SK-N-SH treated with all-trans-retinoic acid at 6 μM for 48 hours (cell line): ENCODE measurements at places on chromosomes 12 and 14.

GRCh38 chr12:132458846-132459641 lies 30.9 kb upstream of the FBRSL1 start:
- no peak for ATAC-seq

- ATAC-seq: peak; percentile 66
Observed at GRCh38 chr12:109625131-109625559, 51.6 kb downstream of the MVK start.

DNA sequence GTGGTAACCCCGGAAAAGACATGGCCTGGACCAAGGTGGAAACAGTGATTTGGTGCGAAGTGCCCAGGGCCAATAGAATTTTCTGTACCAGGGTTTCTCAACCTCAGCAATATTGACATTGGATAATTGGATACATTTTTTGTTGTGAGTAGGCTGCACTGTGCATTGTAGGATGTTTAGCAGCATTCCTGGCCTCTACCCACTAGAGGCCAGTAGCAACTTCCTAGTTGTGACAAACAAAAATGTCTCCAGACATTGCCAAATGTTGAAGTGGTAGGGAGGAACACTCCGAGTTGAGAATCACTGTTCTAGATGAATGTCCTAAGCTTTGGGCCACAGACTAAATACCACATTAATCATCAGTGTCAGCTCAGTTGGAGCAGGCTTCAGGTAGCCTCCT lies 6.2 kb upstream of the CGRRF1 start:
- peak; percentile 92 for ATAC-seq

DNA sequence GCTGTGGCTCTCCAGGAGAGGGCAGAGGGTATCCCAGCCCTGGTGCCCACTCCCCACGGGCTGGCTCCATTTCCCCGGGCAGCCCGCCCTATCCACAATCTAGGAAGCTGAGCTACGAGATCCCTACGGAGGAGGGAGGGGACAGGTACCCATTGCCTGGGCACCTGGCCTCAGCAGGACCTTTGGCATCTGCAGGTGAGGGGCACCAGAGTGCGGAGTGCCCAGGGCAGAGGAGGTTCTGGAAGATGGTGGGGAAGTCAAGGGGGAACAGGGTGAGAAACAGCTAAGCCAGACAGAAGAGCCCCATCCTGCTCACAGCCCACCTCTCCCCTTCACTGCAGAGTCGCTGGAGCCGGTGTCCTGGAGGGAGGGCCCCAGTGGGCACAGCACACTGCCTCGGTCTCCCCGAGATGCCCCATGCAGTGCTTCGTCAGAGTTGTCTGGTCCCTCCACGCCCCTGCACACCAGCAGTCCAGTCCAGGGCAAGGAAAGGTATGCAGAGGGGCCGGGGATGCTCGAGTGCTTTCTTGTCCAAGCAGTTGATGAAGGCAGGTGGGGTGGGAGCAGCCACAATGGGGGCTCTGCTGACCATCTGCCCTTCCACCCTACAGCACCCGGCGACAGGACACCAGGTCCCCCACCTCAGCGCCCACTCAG lies 10.3 kb downstream of the TNS2 start:
- ATAC-seq: no peak
